ENCODE measurements at places on chromosomes 6 and 20.

GRCh38 chr6:106808758-106809157 is 165.8 kb downstream of the CD24 start:
- DNase-seq = no peak

GRCh38 chr6:37725957-37726356 is 28.3 kb upstream of the MDGA1 start:
- no peak for DNase-seq

DNA sequence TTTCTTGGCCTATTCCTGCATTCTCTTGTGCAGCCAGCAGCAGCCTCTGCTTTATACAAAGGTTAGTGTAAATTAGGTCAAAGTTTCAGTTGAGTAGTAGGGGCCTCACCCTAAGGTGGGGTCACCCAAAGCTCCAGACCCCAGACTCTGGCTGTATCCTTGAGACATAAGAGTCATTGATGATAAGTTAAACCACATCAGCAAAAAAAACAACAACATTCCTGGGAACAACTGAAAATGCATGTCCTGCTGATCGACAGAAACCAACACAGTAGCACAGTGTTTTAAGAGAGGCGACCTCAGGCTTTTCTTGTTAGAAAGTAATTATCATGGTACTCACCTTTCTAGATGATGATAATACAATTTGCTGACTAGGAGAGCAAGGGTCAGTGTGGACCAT is 52.6 kb downstream of the TFAP2A start:
- DNase-seq = no peak

DNA sequence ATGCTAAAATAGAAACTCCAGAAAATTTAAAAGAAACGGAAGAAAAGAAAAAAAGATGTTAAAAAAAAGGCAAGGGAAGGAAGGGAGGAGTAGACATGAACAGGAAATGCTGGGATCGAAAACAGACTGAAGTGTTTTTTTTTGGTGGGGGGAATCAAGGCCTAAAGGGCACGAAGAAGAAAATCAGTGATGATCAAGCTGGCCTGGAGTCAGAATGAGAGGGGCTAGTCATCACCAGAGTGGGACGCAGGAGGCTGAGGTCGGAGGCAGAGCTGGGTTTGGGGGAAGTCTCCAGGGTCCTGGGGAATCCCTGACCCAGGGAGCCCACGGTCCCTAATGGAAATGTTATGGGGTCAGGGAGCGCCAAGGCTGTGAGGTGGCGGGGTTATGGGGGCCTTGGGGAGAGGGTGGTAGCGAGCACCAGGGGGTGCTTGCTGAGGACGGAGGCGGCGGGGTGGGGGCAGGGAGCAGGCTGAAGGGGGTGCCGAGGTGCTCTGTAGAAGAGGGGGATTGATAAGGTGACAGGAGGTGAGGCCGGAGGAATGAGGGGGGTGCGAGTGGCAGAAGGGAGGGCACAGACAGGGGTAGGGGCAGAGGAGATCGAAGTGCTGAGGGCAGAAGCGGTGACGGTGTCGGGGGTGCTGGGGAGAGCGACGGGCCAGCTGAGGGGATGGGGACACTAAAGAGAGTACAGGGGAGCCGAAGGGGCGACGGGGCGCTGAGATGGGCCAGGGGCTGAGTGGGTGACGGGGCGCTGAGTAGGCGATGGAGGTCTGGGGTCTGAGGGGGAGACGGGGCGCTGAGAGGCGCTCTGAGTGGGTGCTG is 684 bp downstream of the ZNFX1 start:
- peak; percentile 80 for DNase-seq

GRCh38 chr6:34729631-34730470 is 27.5 kb upstream of the SNRPC start:
- no peak for DNase-seq
